ENCODE measurements at places on chromosomes 6 and 20. TPM values are rescaled to one million over a fixed set of nuclear protein-coding genes. Genes with fewer than 3 reads are reported as not detected.

Gene FAM217A
- not detected for total RNA-seq

Gene BANF2
- not detected for total RNA-seq

DNA sequence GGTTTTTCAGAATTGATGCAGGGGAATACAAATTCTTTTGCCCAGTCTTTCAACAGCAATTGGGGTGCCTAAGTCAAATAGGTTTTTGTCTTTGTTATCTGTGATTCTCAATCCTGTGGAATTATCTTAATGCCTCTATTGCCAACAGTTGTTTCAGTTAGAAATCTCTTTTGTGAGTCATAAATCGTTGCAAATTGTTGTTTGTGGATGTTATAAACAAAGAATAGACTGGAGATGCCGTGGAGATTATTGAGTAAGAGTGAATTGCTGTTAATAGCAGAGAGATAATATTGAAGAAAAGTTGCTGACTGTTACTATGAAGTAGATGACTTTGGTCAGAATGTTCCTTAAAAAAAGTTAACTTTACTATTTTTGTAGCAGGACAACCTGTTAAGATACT is 63.7 kb upstream of the POPDC3 start:
- H3K36me3 ChIP-seq: no peaks in the 10 kb centered on the region
- H3K27me3 ChIP-seq: peaks cover 3% of the 10 kb centered on the region
- DNase-seq: no peak
- H3K4me1 ChIP-seq: no peaks in the 10 kb centered on the region
- no peak overlapping the region for H3K4me3 ChIP-seq

DNA sequence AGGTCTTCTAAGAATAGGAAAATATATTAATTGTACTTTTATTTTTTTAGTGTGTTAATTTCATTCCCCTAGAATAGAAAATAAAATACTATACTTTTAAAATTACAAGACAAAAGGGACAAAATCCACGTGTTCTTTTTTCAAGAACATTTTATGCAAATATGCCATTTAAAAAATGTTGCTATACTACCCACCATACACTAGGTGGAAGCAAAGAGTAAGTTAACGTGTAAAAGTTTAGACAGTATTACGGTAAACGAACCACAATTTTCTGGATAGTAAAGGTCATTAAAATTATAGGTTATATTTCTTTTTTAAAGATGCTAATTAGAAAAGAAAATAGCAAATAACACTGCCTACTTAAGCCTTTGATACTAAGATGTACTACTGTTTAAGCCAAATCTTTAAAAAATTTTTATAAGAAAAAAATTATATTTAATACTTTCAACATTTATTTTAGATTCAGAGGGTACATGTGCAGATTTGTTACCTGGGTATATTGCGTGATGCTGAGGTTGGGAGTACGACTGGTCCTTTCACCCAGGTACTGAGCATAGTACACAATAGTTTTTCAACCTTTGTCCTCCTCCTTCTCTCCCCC is 287.6 kb downstream of the PHF3 start:
- no peak overlapping the region for H3K4me3 ChIP-seq
- no peaks in the 10 kb centered on the region for H3K36me3 ChIP-seq
- no peak for DNase-seq
- no peaks in the 10 kb centered on the region for H3K27me3 ChIP-seq
- no peaks in the 10 kb centered on the region for H3K4me1 ChIP-seq
- H3K27ac ChIP-seq: no peak overlapping the region

- H3K4me3 ChIP-seq: peak overlapping the region; percentile 43
- peaks cover 50% of the 10 kb centered on the region for H3K4me1 ChIP-seq
- H3K36me3 ChIP-seq: peaks cover 16% of the 10 kb centered on the region
- no peak overlapping the region for H3K27ac ChIP-seq
- peak; percentile 44 for DNase-seq
Measured at GRCh38 chr6:170289180-170289931, 1.5 kb downstream of the DLL1 start.
